Vagina (tissue), 2 donors: ENCODE measurements at places on chromosomes 6 and 20.
A peak's percentile ranks its signal among the peaks of the same experiment; 100 is the strongest.

DNA sequence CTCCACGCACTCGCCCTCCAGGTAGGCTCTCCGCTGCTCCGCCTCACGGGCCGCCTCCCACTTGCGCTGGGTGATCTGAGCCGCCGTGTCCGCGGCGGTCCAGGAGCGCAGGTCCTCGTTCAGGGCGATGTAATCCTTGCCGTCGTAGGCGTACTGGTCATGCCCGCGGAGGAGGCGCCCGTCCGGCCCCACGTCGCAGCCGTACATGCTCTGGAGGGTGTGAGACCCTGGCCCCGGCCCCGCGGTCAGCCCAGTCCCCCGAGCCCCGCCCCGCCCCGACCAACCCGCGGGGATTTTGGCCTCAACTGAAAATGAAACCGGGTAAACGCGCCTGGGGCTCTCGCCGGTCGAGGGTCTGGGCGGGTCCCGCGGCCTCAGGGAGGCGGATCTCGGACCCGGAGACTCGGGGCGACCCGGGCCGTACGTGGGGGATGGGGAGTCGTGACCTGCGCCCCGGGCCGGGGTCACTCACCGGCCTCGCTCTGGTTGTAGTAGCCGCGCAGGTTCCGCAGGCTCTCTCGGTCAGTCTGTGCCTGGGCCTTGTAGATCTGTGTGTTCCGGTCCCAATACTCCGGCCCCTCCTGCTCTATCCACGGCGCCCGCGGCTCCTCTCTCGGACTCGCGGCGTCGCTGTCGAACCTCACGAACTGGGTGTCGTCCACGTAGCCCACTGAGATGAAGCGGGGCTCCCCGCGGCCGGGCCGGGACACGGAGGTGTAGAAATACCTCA is 598 bp downstream of the HLA-B start:
- DNase-seq, result no peak

GRCh38 chr6:88141561-88142296 is 24.4 kb downstream of the CNR1 start:
- DNase-seq, result no peak

DNA sequence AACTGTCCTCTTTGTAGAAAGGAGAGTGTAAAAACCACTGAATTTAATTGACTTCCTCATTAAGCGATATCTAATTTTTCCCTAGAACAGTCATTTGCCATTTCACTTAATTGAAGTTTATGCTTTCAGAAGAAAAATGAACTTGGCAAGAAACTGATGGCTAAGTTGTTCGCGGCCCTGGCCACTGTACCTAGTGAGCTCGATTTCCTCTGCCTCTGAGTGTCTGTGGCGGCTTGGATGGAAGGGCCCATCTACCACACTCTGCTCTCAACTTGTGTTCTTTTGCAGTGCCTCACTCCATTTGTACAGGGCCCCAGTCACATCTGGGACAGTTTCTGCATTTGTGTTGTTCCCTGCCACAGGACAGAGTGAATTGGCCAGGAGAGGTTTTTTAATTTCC is 102.9 kb downstream of the BCAS1 start:
- no peak for DNase-seq

DNA sequence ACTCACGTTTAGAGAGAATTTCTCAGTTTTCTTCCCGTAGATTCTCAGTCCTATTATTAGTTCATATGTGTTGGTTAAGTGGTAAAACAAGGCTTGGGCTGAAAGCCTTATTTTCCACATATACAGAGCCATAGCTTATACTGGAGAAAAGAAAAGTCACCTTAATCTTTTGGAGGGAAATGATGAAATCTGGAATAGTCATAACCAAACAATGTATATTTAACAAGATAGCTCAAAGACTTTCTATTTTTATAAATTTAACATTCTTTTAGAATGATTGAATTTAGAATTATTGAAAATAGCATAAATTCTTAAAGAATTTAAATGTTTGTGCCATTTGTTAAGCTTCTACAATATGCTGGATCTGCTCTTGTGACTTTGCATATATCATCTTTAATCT is 85.8 kb downstream of the CDKAL1 start:
- DNase-seq, result no peak

GRCh38 chr6:148109732-148110131 is 232.9 kb upstream of the SASH1 start:
- no peak for DNase-seq

GRCh38 chr6:147173675-147174308 is 30.4 kb upstream of the STXBP5 start:
- no peak for DNase-seq

- no peak for DNase-seq
Measured at GRCh38 chr6:3432416-3432815, 24.4 kb downstream of the SLC22A23 start.

- DNase-seq, result no peak
Measured at GRCh38 chr6:29828471-29828797, 809 bp downstream of the HLA-G start.

DNA sequence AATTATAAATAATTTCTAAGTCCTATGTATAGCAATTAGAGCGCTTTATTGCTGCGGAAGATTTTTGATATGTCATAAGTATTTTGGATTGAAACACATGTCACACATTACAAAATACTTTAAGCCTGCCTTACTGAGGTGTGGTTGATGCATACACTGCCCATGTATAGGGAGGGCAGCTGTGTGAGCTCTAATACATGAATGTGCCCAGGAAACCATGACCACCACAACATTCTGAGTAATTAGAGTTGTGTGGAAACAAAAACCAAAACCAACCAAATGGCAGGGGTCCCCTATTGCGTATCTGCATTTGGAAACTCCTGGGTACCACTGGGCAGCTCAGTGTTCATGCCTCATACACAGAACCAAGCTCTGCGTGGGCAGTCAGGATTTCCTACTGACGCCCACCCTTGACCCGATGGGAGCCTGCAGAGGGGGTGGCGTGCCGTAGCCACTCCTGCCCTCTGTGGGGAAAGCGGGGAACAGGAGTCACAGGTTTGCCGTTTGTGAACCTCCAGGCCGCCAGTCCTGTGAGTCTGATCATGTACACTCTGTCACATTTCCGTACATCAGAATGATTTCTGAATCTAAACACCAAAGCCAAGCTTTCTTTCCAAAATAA is 50.9 kb upstream of the PDE10A start:
- DNase-seq, result no peak

DNA sequence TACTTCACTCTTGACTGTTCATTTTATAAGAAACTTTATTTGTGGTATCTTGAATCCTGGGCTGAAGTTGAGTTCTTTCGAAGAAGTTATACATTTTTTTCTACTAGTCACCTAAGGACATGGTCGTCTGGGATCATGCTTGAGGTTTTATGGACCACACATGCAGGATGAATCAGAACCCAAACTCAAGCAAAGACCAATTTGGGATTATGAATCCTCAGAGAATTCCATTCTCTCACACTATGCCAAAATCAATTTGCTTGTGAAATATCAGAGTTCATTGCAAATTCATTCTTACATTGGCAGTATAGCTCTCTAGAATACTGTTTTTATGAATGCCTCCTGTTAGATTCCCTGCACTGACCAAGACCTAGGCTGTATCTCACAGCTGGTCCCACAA is 114.3 kb upstream of the HDAC2 start:
- no peak for DNase-seq

DNA sequence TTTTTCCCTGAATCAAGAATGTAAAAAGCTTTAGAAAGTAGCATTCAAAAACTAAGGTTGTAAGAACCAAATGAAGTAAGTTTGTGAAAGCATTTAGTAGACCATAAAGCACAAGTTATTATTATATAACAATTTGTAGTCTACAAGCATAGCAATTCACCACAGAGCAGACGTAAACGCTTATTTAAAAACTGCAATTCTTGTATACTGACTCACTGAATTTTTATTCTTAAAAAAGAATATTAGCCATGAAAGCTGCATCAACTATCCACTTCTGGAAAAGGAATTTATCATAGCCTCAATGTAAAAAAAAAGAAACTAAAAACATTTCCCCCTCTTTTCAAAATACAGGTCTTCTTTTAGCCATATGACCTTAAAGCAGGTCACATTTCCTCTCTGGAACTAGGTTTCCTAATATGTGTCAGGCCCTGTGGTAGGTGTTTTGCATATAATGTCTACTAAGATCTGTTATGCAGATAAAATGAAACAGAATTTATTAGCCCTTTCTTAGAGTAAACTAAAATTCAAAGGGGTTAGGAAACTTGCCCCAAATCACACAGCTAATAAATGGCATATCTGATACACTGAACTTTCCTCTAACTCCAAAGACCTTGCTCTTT is 2.1 kb downstream of the MAP3K7 start:
- DNase-seq, result no peak

DNA sequence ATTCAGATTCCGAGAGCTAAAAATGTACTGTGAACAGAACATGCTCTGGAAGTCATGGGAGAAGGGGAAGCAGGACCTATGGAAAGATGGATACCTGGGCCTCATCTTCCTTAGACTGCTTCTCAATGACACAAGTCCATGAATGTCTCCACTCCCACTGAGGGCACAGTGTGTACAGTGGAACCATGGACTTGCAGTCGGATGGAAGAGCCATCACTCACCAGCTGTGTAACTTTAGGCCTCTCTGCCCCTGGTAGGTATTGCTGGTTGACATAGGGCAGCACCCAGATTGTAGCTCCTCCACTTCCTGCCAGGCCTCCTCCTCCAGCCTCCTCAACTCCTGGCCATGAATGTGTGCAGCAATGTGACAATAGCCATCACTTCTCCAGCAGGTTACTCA is 52.5 kb downstream of the MAFB start:
- DNase-seq, result peak; percentile 80

DNA sequence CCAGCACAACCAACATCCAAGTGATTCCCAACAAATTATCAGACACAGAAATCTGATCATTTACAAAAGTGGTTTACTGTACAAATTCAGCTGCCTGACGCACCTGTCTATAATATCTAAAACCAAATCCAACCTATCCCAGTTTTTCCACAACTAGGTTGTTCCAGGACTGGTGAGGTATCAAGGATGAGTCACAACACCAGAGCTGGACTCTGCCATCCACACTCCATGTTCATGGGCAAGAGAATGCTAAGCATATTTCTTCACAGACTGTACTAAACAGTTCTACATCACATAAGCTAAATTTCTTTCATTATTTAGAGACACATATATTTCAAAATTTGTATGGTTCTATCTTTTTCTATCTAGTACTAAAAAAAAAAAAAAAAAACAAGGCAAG is 141.6 kb downstream of the BTBD9 start:
- no peak for DNase-seq

GRCh38 chr6:97626671-97627441 is 343.8 kb upstream of the MMS22L start:
- no peak for DNase-seq

DNA sequence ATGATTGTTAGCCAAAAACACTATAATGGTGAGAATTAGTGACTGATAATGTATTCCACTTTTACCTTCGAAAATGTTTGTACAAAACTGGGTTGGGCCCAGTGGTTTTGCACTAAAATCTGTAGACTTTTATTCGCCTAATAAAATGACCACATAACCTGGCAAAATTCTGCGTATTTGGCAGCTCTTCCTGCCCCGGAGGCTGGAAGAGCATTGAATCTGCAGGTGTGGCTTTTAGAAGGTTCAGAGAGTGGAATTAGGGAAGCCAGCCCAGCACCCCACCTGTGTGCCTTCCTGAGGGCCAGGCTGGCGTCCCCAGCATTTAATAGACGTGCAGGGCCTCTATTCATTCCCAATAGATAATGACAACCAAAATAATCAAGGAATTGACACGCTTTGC is 256.7 kb downstream of the UST start:
- DNase-seq, result no peak

GRCh38 chr6:149334201-149334600 is 16.7 kb downstream of the TAB2 start:
- DNase-seq, result no peak

DNA sequence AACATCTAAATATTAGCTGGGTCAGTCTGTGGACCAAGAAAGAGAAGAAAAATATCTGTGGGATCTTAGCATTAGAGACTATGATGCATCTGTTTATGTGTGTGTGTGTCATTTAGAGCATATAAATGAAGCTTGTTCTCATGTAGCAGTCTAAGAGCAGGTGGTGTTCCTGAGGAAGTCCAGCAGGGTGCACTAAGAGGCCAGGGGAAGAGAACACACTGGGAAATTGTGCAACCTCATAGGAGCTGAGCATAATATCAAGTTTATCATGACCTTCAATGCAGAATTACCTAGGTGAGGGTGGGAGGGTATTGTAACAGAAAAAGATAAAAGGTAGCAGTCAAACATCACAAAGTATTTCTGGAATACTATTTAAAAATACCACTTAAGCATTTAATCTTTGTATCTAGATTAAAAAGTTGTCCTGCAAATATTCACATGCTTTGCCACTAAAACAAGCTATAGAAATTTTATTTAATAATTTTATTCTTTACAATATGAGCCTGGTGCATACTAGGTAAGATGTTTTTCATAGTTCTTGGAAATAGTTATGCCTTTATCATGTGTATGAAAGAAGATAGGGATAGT is 80.5 kb downstream of the SMPDL3A start:
- no peak for DNase-seq

DNA sequence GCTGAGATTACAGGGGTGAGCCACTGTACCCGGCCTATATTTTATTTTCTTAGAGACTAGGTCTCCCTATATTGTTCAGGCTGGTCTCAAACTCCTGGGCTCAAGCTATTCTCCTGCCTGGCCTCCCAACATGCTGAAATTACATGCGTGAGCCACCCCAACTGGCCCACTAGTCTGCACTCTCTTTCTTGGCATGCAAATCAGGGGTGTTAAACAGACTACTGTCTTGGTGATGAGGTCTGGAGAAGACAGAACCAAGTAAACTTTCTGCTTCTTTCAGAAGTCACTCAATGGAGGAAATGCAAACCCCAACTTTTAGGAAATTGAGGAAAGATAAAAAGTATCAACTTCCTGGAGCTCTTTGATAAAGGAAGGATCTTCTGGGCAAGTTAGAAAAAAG is 8.0 kb upstream of the TUBB2B start:
- DNase-seq, result no peak

- peak; percentile 77 for DNase-seq
Measured at GRCh38 chr20:24582373-24583168, 113.1 kb downstream of the SYNDIG1 start.

DNA sequence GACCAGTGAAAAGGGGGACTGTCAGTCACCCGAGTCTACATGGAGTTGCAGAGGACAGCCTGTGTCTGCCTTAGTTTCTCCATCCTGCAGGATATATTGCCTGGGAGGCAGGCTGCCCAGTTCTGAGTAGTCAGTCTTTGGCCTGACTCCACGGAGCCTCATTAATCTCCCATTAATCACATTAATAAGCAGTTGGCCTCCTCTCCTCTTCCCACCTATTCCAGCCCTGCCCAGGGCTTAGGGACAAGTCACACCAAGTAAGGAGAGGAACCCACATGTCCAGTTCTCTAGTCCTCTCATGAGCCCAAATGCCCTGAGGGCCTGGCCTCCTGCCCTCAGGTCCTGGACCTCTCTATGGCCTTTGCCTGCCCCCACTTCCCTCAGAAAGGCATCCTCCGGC is 1.3 kb upstream of the MUCL3 start:
- DNase-seq, result no peak
